ENCODE measurements at places on chromosomes 16 and 17.

- no peak for DNase-seq
These were observed 20.0 kb downstream of the USP32 start for GRCh38 chr17:60371818-60372510.

- no peak for DNase-seq
These were observed 27.3 kb upstream of the CBFA2T3 start for GRCh38 chr16:89004209-89004831.

GRCh38 chr17:39852239-39852638, 11.9 kb downstream of the IKZF3 start:
- no peak for DNase-seq

GRCh38 chr16:50535506-50536257, 12.5 kb upstream of the NKD1 start:
- no peak for DNase-seq

DNA sequence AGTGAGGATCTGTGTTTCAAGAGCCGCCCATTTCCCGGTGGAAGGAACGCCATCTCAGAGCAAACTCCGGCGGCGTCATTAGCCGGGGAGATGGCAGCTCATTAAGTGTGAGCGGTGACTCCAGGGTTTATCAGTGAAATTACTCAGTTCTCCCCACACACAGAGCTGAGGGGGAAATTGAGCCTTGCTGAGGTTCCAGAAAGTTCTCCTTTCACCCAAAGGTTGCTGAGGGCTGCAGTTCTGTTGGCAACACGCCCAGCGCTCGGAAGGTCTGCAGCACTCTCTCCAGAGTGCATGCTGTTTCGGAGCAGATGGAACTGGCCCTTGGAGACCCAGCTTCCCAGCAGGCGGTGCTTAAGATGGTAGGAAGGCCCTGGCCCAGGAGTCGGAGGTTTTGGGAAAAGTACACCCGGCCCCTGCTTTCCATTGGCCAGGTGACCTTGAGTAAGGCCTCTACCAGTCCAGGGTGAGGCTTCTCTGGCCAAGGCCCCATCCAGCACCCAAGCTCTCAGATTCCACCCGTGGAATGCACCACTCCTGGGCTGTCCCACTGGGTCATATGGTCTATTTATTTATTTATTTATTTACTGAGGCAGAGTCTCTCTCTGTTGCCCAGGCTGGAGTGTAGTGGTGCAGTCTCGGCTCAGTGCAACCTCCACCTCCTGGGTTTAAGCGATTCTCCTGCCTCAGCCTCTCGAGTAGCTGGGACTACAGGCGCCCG, 167.7 kb upstream of the CIBAR2 start:
- DNase-seq, result no peak

GRCh38 chr17:32536736-32537643, 50.2 kb downstream of the CDK5R1 start:
- DNase-seq, result no peak

DNA sequence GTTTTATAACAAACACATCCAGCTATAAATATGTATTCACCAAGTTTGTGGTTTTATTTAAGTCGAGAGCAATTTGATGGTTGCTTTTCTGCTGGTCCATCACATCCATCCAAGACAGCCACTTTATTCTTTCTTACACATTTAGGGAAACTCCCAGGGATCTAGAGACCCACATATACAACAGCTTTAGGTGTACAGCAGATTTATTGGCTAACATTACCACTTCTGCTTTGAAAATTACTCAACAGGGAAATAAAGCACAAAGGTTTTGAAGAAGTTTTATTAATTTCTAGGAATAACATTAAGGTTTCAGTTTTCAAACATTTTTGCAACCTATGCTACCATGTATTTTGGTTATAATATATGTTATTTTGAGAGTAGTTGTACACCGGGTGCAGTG, 6.9 kb downstream of the ERCC4 start:
- DNase-seq, result no peak

DNA sequence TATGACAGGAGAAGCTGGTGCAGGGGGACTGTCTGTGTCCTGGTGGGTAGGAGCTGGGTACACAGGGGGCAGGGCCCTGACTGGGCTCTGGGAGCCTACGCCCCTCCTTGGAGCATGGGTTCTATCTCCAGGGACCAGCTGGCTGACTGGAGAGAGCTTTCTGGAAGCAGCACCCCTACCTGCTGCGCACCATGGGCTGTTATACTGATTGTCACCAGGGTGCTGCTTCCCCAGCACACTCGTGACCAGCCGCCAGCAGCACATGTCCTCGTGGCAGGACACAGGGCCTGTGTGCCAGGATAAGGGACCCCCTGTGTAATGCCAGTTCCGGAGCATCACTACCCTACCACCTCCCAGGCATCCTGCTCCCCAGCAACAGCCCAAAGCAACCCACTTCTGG, 106.0 kb downstream of the AMFR start:
- no peak for DNase-seq

DNA sequence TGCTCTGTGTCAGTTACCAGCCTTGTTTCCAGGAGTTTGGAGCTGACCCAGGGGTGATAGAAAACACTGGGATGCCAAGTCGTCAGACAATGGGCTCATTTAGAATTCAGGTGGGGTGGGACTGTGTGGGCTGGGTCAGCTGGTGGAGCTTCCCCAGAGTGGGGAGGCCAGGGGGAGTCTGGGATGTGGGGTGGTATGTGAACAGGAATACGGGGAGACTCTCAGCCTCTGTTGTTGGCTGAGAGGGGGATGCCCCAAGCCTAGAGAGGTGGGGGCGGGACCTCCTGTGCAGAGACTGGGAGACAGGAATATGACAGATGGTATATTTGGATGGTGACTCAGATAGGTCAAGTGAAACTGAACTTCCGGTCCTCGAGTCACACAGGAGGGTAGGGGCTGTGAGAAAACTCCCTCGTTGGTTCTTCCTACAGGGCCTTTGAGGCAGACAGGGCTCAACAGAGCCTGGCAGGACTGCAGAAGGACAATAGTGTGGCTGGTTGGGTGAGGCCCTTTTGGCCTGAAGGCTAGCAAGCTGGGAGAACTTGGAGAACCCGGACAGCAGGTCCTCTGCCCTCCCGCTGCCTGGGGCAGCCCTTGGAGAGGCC, 23.7 kb downstream of the CDH1 start:
- DNase-seq, result peak; percentile 42

GRCh38 chr17:32803544-32803943, 73.4 kb downstream of the MYO1D start:
- no peak for DNase-seq

DNA sequence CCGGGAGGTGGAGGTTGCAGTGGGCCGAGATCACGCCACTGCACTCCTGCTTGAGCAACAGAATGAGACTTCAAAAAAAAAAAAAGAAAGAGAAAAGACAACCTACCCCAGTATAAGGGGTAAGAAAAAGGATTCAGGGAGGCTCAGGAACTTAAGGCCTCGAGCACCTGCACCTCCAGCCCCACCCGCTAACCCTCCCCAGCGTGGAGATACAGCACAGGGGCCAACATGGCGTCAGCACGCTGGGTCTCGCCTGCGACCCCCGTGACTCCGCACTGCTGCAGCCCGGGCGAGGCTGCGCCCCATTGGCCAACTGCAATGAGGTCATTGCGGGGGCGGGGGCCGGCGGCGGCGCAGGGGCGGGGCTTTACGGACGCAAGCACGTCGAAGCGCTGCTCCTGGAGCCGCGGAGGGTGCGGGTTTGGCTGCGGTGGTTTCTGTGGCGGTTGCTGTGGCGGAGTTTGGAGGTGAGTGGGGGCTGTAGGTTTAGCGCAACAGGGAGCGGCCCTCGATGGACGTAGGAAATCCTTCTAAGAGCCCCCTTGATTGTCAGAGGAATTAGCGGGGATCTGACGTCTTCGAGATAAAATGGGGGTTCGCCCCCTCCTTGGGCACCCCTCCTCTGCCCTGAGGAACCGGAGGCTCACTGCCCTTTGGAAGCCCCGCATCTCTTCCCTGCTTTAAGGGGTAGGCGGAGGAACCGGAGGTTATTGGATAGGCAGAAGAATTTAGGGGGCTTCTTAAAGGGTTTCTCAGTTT, at the start of gene ATP6V0A1:
ATP6V0A1 (plus strand) TSS at position 382 of the 759 bp plus-strand sequence. CDS start 2,017 bp downstream, outside the sequence.
- peak; percentile 89 for DNase-seq

- no peak for DNase-seq
These were observed 9.8 kb upstream of the CSNK1D start for GRCh38 chr17:82283208-82283749.

DNA sequence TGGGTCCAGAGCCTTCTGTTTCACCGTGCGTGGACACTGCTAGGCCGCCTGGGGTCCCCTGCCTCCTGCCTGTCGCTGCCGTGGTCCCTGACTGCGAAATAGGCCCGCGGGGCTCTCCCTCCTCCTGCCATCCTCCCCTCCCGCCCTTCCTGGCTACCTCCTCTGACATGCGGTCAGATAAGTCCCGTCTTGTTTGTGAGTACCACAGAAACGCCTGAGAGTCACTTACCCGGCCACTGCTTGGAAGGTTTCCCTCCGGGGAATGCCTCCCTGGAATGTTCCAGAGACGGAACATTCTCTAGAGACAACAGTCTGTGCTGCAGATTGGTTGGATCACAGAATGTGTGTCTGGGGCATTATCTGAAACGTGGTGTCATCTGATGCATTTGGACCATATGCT, 22.7 kb downstream of the CIBAR2 start:
- no peak for DNase-seq

DNA sequence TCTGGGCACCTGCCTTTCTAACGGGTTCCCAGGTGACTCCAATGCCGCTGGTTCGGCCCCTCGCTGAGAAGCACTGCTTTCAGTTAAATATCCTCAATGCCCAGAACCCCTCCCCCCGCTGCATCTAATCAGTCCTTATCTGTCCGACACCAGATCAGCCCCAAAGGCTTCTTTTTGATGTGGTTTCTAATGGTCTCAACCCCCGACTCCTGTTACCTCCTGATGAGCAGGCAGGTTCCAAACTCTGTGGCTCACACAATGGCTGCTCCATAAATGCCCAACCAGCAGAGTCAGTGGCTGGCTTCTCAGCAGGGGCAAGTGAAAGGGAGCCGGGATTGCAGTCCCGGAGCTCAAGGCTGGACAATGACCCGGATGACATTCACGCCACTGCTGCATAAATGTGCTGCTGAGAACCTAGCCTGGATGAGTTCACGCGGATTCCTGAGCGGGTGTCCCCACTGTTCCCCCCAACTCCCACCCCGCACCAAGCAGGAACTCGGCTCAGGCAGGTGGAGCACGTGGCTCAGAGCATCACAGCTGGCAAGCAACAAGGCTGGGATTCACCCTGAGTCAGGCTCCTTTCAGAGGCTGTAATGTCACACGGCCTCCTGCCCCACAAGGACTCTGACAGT, 1.0 kb upstream of the SLC38A8 start:
- no peak for DNase-seq

GRCh38 chr16:66403531-66404145, 23.5 kb upstream of the BEAN1 start:
- no peak for DNase-seq

GRCh38 chr16:59039066-59039720, 305.1 kb upstream of the GOT2 start:
- DNase-seq, result no peak

GRCh38 chr17:45118691-45119090, 13.6 kb downstream of the PLCD3 start:
- DNase-seq, result no peak

DNA sequence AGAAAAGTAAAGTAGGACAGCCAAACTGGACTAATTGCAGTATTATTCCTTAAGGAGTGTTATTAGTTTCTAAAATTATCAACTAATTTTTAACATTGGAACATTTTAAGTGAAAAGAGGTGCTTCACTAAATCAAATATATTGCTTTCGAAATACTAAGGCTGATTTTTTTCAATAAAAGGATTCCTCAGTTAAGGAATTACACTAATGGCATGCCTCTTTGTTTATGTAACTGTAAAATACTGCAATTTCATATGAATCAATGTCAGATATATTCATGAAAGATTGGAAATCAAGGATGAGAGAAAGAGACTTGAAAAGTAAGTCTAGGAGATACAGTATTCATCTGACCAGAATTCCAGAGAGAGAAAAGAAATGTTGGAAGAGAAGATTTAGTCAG, 129.8 kb downstream of the TANC2 start:
- no peak for DNase-seq

GRCh38 chr16:67943619-67944504, at the start of gene LCAT:
TSS of gene LCAT (minus strand) at chr16:67944120. CDS start at chr16:67944101, 19 bp downstream.
- no peak for DNase-seq

DNA sequence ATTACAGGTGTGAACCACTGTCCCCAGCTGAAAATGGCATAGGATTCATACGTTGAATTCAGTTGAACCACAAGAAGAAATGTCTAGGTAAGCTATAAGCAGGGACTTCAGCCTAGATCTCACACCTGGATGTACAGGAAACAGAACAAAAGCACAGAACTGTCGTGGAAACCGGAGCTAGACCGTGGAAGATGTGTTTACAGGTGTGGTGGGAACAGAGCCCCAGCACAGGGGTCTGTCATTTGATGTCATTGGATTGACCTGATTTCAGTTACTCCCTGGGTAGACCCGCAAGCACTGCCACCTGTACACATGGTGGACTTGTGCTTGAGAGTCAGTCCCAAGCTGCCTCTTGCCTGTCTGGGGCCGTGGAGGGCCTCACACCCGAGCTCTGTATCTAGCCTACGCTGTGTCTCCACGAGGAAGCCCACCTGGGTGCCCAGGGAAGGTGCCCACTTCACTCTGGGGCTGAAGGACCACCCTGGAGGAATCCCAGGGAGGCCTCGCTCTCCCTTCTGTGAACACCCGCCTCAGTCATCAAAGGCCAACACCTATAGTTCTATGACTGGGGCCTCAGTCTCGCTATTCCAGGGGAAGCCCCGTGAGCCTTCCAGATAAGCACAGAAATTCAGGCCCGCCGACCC, 32.2 kb upstream of the MLKL start:
- no peak for DNase-seq

GRCh38 chr16:81678326-81679095, 100.6 kb upstream of the PLCG2 start:
- DNase-seq, result no peak

- no peak for DNase-seq
These were observed 81.2 kb upstream of the ATP2A3 start for GRCh38 chr17:4045487-4045886.

- DNase-seq, result no peak
These were observed 113.8 kb upstream of the CHMP6 start for GRCh38 chr17:80877729-80878303.

DNA sequence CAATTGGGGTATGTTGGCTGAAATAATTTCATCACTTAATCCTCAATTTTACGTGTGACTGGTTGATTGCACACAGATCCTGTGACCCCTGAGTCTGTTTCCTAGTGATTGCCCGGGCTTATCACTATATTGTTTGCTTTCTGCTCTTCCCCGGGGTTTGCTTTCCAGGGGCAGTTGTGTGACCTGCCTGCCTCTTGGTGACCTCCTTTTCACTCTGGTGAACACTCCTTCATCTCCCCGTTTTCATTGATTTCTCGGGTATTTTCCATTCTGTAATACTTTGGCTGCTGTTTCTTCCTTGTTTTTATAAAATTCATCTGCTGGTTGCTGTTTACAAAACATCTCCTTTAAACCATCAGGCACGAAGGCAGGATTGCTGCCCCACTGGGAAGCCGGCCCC, 36.0 kb downstream of the NTN1 start:
- no peak for DNase-seq
